ENCODE measurements at places on chromosomes 13 and 19. TPM values are rescaled to one million over a fixed set of nuclear protein-coding genes. Genes with fewer than 3 reads are reported as not detected.

WDR88 gene
- not detected for total RNA-seq

ZGLP1 gene
- 0.18 TPM for total RNA-seq

- DNase-seq, result no peak
These were observed 40.2 kb downstream of the OLFM4 start for GRCh38 chr13:53068585-53069520.

- DNase-seq, result no peak
These were observed 11.7 kb upstream of the ADGRE5 start for GRCh38 chr19:14369399-14370168.

GRCh38 chr19:3353493-3353892 lies 12.9 kb upstream of the NFIC start:
- no peak for DNase-seq

DNA sequence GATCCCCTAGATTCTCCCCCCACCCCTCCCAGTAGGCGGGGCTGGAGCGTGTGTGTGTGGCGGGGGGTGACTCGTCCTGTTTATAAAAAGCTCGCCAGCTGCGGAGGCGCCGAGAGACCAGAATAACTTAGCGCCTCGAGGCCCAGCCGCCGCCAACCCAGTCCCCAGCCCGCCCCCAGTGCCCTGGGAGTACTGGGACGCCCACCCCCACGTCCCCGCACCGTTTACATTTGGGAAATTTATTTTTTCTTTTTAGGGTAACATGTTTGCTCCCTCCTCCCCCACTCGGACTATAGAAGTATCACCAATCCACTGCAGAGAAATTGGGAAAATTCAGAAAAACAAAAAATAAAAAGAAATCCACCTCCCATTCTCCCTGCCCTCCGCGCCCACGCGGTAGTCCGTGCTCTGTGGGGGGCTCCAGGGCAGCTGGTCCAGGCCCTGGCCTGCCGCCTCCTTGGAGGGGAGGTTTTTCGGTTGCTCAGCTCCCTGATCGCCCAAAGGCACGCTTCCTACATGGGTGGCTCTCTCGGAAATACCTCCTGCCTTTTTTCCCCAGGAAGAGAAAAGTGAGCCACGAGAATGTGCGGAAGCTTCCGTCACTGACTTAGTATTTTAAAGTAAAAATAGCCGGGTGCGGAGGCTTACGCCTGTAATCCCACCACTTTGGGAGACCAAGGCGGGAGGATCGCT lies 1.5 kb upstream of the RAB3A start:
- DNase-seq, result peak; percentile 76

- DNase-seq, result peak; percentile 12
These were observed 234.3 kb upstream of the STARD13 start for GRCh38 chr13:33519561-33520467.

DNA sequence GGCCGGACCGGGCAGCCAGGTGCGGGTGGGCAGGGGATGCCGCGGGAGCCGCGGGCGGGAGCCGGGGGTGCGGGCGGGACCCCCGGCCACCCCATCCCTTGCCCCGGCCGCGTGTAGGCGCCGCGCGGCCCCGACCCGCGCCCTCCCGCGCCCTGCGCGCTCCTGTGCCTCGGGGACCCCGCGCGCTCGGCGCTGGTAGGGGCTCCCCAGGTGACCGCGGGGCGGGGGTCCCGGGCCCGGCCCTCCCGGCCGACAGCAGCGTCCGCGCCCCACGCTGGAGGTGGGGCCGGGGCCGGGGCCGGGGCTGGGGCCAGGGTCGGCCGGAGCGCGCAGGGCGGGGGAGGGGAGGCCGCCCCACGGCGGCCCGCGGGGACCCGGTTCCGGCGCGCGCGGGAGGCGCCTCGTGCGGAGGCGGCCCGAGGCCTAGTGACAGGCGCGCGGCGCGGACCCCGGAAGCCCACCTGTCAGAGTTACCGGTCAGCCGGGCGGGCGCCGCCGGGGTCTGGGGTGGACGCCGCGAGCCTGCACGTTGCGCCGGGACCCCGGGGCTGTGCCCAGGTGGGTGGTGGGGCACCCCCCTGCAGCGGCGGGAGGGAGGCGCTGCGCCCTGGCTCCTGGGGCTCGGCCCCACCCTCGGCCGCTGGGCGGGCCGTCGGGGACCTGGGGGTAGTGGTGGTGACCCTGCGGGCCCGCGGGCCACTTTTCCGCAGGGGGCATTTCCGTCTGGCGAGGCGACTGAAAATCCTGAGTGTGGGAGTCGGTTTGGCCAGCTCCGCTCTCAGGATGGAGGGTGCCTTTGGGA lies 518 bp downstream of the TFDP1 start:
- no peak for DNase-seq

GRCh38 chr13:25659091-25659795 lies 287.5 kb downstream of the ATP8A2 start:
- no peak for DNase-seq

- no peak for DNase-seq
These were observed 12.9 kb downstream of the SYT3 start for GRCh38 chr19:50626795-50627194.

- no peak for DNase-seq
These were observed 171.6 kb upstream of the ZNF507 start for GRCh38 chr19:32173836-32174235.

GRCh38 chr19:29397748-29398147 lies 128.0 kb upstream of the VSTM2B start:
- DNase-seq, result no peak

DNA sequence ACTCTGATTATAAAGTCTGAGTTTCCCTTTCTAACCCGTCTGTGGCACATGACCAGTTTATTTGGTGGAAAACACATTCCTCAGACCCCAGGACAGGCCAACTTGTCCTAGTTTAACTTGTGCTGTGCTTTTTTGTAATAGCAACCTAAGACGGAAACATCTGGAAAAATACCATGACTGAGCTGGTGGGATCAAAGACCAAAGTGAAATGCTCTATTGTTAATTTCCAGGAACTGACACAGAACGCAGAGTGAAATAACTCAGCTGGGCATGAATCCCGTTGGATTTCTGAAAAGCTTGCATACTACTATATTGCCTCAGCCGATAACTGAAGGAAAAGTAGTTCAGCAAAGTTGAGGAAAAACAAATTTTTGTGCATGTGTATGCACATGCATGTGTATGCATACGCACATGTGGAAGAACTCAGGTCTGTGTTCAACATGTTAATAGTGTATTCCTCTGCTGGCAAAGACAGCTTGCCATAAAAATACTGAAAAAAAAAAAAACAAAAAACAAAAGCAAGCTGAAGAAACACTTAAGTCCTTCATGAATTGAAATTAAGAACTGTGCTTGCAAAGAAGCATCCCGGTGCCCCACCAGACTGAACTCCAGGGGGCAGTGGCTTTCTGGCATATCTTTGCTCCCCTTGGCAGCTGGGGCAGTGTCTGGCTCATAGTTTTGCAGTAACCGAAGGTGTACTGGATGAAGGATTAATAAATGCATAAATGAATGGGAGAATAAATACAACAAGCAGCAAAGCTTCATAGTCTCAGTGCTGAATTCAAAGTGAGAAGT lies 187.8 kb downstream of the LHFPL6 start:
- DNase-seq, result no peak

DNA sequence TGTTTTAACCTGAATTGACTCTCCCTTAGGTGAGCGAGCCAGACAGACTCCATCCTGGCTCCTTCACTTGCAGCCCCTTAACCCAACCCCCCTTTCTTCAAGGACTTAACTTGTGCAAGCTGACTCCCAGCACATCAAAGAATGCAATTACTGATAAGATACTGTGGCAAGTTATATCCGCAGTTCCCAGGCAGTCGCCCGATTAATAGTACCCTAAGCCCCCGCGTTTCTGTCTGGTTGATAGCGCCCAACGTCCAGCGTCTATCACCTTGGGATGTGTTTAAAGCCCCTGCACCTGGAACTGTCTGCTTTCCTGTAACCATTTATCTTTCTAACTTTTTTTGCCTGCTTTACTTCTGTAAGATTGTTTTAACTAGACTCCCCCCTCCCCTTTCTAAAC lies 6.2 kb downstream of the HSD17B14 start:
- no peak for DNase-seq

Measured in H4 (cell line).